ENCODE measurements at places on chromosomes 13 and 19. TPM values are rescaled to one million over a fixed set of nuclear protein-coding genes. Genes with fewer than 3 reads are reported as not detected.

Gene COL5A3
- total RNA-seq: 0.18 TPM

Gene CABP5
- not detected for total RNA-seq

Gene VSIG10L
- 3.3 TPM for total RNA-seq

Gene WDFY2
- total RNA-seq: 7.8 TPM

Gene DACT3
- 1.0 TPM for total RNA-seq

Gene ZSCAN4
- not detected for total RNA-seq

GRCh38 chr13:49645451-49645850 is 17.1 kb downstream of the ARL11 start:
- no peak for DNase-seq

DNA sequence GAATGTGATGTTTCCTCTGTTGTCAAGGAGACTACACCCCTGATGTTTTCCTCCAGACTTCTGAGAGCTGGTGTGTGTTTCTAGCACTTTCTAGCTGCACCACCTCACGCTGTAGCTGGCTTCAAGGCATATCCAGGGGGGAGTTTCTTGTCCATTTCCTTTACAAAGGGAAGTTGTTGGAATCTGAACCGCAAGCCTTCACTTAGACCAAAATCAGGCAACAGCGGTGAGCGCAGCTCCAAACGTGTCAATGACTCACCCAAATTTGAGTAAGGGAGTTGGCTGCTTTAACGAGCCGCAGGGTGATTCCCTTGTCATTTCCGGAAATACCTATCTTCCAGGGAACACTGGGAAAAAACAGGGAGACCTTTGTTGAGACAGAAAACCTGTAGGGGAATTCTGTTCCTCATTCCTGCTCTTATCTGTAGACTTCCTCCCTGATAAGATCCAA is 2.5 kb downstream of the LDLR start:
- peak; percentile 76 for DNase-seq

Measured in Panc1 (cell line).